Stimulated activated CD4-positive, alpha-beta T cell treated with anti-CD3 and anti-CD28 coated beads, Interleukin-2, amount 100 ng/mL, for 24 hours (primary cell): ENCODE measurements at places on chromosomes 13 and 19.

- DNase-seq, result no peak
These were observed 14.1 kb upstream of the HNRNPM start for GRCh38 chr19:8430650-8431049.

DNA sequence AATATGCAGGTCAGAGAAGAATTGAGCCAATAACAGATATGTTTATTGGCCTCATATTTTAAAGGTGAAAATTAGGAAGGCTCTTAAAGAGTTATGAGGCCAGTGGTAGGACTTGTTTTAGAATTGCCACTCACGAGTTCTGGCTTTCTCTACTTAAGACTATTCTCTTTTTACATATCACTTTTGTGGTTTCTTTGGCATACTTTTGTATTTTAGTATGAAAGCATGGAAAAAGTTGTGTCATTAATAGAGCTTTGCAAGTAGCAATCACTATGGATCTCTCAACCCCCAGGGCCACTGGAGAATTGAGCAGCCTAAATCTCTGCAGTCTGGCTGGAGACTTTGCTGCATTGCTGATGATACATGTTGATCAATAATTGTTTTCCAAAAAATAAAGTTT is 64.6 kb upstream of the SOX21 start:
- no peak for DNase-seq

GRCh38 chr13:51912091-51912490 is 50.3 kb downstream of the CCDC70 start:
- no peak for DNase-seq

- DNase-seq, result no peak
These were observed 15.2 kb upstream of the SHFL start for GRCh38 chr19:10070730-10071446.

DNA sequence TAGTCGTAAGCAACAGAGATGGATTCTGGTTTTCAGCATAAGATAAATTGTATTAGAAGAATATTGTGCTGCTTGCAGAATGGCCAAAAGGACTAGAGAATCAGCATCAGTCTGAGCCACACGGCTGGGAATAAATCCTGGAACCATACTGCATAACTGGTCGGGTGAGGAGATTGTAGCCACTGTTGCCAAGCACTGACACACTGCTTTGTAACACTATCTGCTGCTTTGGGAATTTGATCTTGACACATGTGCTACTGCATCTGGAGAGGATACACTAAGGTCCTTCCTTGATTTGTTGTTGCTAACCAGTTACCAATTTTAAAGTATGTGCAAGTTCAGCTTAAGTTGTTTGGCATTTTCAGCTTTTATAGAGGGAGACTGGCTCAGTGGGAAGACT is 1.9 kb downstream of the HNRNPA1L2 start:
- no peak for DNase-seq

DNA sequence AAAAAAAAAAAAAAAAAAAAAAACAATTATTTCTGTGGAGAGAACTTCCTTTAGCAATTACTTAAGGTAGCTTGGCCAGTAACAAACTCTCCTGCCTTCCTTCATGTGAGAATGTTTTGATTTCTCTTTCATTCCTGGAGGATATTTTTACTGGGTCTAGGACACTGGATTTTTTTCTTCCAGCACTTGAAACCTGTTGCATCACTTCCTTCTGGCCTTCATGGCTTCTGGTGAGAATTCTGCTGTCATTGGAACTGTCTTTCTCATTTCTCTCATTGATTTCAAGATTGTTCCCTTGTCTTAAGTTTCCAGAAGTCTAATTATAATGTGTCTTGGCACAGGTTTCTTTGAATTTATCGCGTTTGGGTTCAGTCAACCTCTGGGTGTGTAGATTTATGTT is 19.3 kb upstream of the RAB20 start:
- DNase-seq, result no peak

DNA sequence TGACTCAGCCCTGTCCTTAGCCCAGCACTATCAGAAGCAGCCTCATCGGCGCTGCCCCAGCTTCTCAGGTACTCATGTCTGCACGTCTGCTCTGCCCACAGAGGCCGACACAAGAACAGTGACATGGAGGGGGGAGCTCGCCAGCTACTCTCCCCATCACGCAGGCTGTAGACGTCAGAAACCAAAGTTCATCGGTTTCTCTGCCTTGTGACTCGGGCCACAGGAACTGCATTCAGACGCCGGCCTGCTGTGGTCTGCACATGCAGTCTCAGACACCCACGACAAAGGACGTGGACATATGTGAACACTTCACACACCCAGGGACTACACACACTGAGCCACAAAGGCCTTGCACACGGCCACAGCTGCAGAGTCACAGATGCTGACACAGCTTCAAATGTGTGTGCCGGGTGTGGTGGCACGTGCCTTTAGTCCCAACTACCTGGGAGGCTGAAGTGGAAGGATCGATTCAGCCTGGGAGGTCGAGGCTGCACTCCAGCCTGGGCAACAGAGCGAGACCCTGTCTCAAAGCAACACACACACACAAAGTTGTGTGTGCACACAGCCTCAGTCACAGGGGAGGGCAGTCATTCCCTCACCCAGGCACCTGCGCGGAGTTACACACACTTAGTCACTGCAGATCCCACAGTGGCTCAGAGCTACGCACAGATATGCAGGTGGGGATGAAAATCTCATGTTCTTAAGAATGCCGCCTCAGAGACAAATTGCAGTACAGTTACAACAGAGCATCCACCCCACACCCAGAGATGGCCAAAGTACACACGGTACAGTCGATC is 4.9 kb upstream of the ZFP36 start:
- DNase-seq, result peak; percentile 81

DNA sequence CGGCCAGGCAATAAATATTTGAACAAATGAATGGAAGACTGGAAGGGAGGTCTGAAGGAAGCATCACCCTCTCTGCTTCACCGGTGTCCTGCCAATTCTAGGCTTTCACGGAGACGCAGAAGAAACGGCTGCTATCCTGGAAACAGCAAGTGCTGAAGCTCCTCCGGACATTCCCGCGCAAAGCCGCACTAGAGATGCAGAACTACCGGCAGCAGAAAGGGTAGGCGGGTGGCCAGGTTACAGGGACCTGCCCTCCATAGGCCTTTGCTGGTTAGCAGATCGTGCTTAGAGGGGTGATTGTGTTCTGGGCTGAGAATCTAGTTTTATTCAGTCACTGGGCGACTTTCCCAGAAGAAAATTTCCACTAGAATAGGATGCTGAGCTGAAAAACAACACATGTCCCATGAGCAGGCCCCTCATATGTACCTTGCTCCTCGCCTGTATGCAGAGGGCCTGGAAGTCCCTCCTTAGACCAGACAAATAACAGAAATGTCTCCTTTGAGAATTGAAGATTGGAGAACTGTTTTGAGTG is 11.0 kb downstream of the PAF1 start:
- DNase-seq, result no peak

- peak; percentile 42 for DNase-seq
These were observed 105.9 kb downstream of the AKAP11 start for GRCh38 chr13:42377640-42378382.

DNA sequence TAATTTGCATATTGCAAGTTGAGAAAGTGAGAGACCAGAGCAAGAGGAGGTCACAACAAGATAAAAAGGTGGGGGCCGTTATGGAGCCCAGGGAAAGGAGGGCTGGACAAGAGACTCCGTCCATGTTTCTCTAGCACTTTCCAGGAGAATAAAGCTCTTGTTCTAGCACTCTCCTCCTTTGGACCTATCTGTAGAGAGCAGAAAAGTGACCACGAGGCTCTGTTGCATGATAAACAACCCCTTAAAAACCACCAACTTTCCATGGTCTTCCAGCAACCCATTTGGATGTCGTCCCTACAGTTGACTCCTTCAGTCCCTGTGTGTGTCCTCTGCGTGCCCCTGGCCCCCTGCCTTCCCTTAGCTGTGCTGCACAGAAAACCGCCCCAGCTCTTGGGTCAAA is 4.1 kb upstream of the ARL11 start:
- no peak for DNase-seq

DNA sequence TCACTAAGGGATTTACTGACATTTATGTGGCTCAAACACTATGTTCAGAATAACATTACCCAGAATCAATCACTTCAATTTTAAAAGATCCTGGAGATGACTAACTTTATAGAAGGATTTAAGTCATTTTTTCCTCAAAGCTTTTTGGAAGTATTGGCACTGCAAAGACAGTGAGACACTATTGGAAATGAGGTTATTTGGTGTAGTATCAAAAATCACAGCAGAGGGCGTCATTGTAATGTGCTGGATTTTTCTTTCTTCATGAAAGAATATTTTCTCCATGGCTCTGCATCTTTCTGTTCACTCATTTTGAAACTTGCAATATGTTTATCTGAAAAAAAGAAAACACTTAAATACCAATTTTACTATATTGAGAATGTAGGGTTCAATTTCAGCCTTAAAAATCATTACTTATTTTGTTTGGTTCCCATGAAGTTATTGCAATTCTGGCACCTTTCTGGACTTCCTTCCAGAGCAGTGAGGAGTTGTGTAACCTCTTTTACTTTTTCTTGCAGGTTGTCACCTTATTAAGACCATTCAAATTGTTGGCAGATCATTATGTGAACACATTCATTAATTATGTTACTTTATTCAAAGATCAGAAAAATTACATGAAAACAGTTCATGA is 3.7 kb upstream of the CSNK1A1L start:
- DNase-seq, result no peak
